Karpas-422 (cell line): ENCODE measurements at places on chromosomes 2 and 18.

DNA sequence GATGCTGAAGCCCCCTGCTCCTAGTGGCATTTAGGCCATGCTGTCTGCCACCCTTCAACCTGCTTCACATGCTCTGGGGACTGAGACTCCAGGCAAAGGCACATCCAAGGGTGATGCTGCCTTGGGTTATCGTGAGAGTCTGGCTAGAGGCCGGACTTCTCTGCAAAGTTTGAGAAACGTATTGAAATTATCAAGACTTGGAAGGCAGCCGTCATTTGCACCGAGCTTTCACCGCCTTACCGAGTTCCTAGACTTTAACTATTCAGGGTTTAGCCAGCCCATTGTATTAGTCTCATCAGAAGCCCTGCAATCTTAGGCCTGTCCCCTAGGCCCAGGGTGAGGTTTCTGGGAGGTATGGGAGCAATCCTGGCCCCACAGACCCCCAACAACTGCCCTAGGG is 34.0 kb downstream of the RDH14 start:
- no peak for DNase-seq

DNA sequence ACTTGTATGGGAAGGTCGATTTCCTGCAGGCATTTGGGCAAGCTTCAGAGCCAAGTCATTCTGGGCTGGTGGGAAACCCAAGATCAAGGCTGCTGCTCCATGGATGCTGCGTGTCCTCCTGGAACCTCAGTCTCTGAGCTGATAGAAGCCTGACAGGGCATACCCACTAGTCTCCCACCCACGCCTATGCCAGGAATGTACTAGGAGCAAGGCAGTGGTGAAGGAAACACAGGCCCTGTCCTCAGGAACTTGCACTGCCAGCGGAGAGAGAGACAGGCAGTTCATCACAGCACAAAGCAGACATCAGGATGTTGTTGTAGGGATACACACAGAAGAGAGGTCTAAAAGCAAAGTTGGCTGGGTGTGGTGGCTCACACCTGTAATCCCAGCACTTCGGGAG is 84.2 kb downstream of the PLB1 start:
- no peak for DNase-seq

- no peak for DNase-seq
These were observed 78.0 kb downstream of the PTPN4 start for GRCh38 chr2:119837759-119838158.

DNA sequence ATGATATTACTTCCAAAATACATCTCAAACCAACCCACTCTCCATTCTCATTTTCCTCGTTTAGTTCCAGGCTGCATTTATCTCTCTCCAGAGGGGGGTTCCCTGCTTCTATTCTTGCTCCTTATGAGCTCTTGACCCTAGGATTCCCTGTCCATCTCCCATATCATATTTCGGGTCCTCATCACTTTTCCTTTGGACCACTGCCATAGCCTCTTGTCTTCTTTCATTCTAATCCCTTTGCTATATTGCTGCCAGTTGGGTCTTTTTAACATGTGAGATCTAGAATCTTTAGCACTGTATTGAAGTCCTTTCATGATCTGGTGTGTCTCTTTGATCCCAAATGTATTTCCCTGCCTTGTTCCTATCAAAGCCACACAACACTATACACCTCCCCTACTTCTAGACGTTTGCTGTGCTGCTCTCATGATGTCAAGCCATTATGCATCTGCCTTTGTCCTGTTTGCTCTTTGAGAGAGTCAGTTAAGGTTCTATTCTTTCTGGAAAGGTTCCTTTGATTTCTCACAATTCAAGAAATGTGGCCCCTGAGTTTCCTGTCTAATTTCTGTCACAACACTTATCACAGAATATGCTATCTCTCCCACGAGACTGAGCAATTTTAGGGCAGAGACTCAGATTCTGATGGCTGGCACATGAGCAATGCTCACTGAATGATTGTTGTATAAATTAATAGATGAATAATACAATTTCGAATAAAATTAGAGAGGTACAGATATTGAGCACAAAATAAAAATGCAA is 43.2 kb upstream of the SESTD1 start:
- DNase-seq = no peak

DNA sequence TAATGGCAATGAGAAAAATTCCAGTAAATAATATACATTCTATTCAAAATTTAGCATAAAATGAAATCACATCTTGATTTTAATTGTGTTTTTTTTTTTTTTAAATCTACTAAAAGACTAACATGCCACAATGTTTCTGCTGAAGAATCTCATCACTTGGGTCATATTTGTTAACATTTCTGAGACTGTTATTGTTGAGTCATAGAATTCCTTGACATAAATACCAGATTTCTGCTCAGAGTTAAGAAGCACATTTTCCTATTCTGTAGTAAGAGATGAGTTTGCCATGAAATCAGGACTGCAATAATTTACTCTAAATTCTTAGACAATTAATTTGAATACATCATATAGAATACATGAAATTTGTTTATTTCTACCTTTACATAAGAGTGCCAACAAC is 154.9 kb upstream of the KYNU start:
- DNase-seq = no peak

- DNase-seq = no peak
These were observed 28.0 kb downstream of the AGAP1 start for GRCh38 chr2:235521844-235522243.

GRCh38 chr2:75896779-75897366 is 186.2 kb upstream of the GCFC2 start:
- peak; percentile 88 for DNase-seq

- DNase-seq = no peak
These were observed 160.8 kb upstream of the HAAO start for GRCh38 chr2:42953216-42953615.

DNA sequence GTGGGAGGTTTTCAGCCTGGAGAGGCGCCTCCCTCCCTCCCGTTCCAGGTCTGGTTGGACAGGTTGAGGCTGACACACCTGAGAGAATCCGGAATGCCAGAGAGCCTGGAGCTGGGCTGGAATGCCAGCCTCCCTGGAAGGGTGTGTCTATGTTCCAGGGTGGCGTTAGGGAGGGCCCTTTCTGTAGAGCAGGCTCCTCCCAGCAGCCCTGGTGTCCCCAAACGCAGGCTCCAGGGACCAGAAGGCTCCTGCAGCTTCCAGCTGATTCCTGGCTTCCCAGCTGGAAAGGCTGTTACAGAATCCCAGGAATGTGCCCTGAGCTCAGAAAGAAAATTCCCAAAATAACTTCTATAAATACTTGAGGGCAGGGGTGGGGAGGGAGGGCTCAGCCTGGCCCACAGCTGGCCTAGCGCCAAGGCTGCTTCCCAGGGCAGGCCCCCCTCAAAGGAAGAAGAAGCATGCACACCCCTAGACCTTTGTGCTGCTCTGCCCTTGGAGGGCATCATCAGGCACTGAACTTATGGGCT is 85.4 kb downstream of the STPG4 start:
- no peak for DNase-seq

- DNase-seq = no peak
These were observed 12.3 kb downstream of the CRIM1 start for GRCh38 chr2:36367895-36368353.

DNA sequence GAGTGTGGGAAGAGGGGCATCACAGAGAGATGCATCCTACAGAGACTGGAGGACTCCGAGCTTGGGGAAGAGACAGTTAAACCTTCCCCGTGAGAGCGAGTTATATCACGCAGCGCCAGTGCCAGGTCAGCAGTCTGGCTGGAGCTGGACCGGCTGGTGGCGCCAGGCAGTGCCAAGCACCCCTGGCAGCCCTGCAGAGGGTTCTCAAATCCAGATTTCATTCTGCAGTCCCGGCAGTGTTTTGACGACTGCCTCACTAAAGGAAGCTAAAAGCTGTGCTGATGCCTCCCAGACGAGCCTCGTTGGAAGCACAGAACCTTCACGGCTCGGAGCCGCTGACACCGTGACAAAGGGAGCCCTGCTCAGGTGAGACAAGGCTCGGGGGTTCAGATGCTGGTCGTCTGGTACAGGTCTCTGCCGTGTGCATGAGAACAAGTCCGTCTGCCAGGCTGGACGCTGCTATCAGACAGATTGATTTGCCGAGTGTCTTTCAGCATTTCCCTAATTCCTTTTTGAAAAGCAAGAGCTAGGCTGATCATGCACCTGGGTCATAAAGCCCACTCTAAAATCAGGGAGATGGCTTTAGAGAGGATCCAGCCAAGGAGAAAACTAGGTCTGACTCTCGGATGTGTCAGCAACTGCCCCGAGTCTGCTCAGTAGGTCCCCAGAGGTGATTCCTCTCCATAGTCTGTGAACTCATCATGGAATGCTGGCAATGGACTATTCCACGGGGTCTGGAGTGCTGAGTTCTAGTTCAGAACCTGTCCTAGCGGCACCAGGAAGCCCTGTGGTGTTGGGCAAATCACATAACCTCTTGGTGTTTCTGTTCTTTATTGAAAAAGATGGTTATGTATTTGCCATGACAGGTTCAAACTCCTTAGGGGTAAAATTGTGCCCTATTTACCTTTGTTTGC is 240.6 kb downstream of the SOX11 start:
- DNase-seq = no peak

GRCh38 chr2:189818249-189819038 is 34.2 kb downstream of the PMS1 start:
- DNase-seq = no peak

DNA sequence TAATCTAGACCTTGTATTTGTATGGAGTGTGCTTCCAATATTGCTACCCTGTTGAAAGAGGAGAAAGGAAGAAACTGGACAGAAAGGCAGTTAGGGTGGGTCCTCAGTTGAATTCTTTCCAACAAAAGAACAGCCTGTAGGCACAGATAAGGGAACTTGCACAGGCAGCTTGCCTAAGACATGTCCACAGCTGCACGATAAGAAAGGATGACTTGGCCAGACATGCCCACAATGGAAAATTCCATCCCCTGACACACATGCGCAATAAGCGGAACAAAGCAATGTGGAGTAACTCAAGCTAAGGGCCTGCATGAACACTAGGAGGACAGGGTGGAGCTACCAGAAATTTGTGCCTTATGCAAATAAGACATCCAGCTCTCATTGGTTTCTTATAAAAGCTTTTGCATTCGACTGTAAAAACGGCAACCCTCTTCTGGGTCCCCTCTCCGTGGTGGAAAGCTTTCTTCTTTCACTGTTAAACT is 1084.7 kb upstream of the NXPH2 start:
- DNase-seq = no peak

GRCh38 chr18:8657873-8658470 is 47.4 kb upstream of the MTCL1 start:
- peak; percentile 33 for DNase-seq
